ENCODE measurements at places on chromosomes 1 and 21.

DNA sequence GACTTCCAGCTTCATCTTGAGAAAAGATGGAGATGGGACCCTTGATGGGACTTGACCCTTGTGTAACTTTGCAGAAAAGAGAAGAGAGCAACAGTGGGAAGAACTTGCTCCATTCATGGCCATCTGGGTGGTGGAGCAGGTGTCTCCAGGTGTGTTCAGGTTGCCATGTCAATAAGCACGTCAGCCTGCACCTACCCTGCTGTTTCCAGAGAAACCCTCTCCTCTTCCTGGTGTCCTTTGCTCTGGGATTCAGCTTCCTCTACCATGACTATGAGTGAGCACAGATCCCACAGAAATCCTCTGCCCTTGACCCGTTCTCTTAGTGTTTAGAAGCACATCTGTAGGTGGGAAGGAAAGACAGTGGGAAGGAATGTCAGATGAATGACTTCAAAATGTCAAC lies 21.8 kb upstream of the OTUD3 start:
- DNase-seq, result no peak

DNA sequence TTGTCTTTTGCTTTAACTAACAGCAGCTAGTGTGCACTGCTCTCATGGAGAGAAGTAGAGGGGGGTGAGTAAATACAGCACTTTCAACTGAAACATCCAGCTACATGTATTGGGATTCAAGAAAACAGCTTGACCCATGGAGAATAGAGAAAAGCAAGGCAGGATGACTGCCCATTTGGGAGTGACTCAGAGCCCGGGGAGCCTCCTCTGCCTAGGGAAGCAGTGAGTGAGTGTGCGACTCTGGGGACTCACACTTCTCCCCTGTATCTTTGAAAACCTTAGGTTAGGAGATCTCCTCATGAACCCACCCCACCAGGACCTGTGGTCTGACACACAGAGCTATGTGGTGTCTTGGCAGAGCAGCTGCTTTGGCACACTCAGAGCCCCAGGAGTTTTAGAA lies 82.0 kb upstream of the PTGFR start:
- DNase-seq, result no peak

DNA sequence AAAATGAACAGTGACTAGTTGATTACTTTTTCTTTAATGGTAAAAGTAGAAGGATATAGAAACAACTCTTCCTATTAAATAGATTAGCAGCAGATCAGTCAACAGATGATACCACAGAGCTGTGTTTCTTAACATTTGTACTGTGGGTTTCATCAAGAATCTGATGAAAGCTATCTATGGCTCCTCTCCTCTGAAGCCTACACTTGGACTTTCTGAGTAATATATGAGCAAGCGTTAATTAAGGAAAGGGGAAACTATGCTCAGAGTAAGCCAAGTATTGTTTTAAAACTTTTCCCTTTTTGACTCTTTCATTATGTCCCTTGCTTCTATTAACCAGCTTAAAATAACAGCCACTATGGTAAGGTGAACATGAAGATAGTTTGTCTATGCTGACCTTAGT lies 10.8 kb downstream of the ARID4B start:
- DNase-seq, result no peak

DNA sequence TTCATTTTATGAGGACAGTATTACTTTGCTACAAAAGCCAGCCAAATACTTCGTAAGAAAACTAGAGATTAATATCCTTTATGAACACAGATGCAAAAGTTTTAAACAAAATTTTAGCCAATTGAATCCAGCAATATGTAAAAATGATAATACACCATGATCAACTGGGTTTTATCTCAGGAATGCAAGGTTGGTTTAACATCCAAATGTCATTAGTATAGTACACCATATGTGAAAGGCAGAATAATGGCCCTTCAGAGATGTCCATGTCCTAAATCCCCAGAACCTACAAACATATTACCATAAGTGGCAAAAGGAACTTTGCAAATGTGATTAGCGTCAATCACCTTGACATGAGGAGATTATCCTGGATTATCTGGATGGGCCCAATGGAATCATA lies 16.7 kb upstream of the KCNJ6 start:
- DNase-seq, result no peak

- DNase-seq, result peak; percentile 72
Observed at GRCh38 chr1:6052543-6053205, 7.0 kb downstream of the KCNAB2 start.

GRCh38 chr1:184461321-184461720 lies 74.5 kb downstream of the C1orf21 start:
- DNase-seq, result no peak

- no peak for DNase-seq
Observed at GRCh38 chr1:47785561-47786271, 211.5 kb downstream of the TRABD2B start.

GRCh38 chr1:65469889-65470340 lies 49.4 kb downstream of the LEPR start:
- DNase-seq, result no peak

DNA sequence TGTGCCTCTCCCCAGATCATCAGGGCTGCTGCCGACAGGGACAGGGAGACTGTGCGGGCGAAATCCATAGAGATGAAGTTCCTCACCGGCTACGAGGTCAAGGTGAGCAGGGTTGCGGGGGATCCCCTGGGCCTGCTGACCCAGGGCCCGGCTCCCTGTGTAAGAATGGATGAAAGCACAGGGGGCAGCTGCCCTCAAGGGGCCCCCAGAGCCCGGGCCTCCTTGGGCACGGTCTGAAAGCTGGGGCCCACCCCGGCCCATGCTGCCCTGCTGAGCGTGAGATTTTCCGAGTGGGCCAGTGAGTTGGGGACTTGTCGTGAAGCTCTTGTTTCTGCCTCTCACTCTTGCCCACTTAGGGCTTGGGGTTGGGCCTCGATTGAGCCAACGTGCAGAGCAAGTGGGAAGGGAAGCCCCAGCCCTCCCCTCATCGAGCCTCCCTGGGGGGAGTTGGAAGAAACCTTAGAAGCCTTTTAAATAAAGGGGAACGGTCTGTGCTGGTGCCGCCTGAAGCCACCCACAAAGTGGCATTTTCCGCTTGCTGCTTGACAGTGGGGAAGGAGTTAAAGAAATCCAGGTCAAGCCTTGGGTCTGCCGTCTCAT lies 45.2 kb downstream of the COQ8A start:
- no peak for DNase-seq

GRCh38 chr21:45872902-45873301 lies 108.7 kb upstream of the COL6A1 start:
- no peak for DNase-seq

- no peak for DNase-seq
Observed at GRCh38 chr1:221743416-221744208, 1.7 kb upstream of the DUSP10 start.

DNA sequence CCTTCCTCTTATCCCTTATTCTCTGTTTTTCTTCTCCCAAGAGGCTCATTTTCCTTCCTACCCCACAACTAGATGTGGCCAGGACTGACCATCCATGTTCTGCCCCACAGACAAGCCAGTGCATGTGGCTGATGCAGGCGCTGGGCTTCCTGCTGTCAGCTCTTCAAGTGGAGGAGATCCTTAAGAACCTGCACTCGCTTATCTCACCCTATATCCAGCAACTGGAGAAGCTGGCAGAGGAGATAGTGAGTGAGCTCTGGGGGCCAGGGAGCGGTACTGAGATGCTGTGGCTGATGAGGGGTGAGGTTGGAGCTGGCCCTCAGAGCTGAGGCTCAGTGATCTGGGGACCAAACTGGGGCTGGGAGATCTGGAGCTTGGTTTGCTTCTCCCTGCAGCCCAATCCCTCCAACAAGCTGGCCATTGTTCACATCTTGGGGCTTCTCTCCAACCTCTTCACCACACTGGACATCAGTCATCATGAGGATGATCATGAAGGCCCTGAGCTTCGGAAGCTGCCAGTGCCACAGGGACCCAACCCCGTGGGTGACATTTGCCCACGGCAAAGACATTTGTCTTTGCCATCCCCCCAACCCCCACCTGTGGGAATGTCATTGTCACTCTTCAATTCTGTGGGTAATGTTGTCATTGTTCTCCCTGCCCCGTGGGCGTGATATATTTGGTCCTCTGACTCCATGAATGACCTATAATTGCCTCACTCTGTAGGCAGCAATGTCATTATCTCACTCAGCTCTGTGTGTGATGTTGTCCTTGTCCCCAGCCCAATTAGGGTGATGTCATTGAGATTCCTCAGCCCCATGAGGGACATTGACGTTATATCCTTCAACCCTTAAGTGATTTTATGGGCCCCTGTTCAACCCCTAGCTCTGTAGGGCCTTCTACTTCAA lies 11.2 kb upstream of the DPH2 start:
- no peak for DNase-seq

DNA sequence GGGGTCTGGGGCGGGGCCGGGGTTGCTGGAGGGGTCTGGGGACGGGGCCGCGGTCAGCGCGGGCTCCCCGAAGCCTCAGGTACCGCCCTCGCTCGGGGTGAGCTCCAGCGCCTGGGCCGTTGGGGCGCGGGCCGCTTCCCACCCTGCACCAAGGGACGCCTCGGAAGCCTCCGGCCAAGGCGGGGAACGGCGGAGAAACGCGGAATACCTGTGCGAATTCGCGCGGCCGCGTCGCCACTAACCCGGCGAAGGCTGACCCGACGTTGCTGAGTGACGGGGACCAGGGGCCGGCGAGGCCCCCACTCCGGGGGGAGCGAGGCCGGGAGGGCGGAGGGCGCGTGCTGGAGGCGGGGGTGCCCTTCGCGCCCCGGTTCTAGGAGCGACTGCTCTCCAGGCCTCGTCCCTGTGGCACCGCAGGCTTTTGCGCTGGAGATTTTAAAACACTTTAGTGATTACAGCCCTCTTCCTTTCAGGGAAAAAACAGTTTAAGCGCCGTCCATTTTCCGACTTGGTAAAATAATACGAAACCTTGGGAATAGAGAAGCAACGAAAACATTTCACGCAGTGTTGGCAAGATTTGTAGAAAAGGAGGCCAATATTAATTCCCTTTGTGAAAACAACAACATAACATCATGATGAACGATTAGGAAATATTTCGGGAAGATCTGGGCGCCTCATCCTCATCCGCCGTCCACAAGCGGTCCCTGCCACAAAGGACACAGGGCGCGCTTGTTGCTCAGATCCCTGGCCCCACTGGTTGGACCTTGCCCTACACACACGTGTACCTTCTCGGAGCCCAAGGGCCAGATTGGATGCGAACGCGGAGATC lies 971 bp upstream of the GNG4 start:
- no peak for DNase-seq

- DNase-seq, result no peak
Observed at GRCh38 chr1:44924835-44925464, 61.4 kb downstream of the EIF2B3 start.

DNA sequence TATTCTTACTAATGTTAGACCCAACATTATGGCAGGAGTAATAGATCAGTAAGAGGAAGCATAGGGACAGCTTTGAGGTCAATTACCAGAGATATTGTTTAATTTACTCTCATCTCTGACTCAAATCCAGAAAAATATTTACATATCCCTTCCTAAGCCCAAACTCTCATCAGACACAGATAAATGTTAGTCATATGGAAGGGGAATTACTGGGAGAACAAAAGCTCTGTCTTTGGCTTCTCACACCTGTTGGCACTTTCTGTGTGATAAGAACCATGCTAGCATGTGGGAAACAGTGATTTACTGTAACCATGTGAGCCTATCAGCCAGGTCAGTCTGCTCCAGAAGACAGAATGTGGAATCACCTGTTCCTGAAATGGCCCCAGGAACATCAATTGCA lies 72.4 kb downstream of the DUSP10 start:
- DNase-seq, result no peak

- peak; percentile 99 for DNase-seq
Observed at GRCh38 chr21:46228345-46229051, at the start of gene LSS. TSS of gene LSS (minus strand) at chr21:46228774. CDS start at chr21:46228745, 29 bp downstream.

GRCh38 chr1:245987997-245988392 lies 519.1 kb downstream of the SMYD3 start:
- DNase-seq, result no peak

DNA sequence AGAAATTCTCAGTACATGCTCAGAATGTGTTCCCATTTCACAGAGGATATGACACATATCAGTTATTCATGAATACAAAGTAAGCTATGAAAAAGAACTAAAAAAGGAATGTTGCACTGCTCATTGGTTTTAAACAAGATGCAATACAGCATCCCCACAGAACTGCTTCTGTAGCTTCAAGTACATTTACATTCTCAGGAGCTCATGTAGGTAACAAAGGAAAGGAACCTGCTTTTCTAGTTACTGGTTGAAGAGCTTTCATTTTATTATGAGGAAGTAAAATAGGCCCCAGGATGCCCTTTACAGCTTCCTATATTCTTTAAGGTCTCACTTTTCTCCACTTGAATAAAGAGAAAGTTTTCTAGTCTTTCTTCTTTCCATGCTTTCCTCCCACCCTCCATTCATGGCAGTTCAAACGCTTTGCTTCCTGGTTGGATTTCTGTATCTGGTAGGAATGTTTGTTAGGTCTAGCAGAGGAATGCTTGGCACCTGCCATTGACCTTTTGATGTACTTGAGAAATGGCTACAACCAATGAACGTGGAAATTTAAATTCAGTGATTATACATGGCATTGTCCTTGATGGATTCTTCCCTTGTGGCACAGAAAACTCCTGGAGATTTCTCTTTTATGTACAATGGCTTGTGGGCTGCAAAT lies 27.1 kb upstream of the KCNK2 start:
- DNase-seq, result no peak

GRCh38 chr1:176790786-176791185 lies 327.8 kb downstream of the PAPPA2 start:
- DNase-seq, result no peak

- DNase-seq, result no peak
Observed at GRCh38 chr1:8800416-8800815, 17.0 kb downstream of the RERE start.

- DNase-seq, result no peak
Observed at GRCh38 chr1:41859686-41860085, 59.0 kb downstream of the HIVEP3 start.

DNA sequence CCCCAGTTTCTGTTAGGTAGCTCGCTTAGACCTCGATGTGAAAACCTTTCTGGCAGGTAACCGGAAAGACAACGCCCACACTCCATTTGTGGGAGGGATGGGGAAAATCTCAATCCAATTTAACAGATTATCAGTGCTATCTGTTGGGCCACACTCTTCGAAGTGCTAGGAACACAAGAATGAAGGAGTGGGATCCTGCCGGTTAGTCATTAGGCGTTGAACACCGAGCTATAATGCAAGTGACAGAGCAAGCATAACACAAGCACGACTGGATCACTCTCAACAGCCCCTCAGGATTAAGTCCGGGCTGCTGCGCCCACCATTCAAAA lies 531 bp downstream of the SNIP1 start:
- no peak for DNase-seq

GRCh38 chr21:36934864-36935420 lies 31.5 kb downstream of the HLCS start:
- no peak for DNase-seq

Data from DND-41 (cell line).